NCI-H1105 (cell line): ENCODE measurements at places on chromosomes 16 and 17.

GRCh38 chr17:33197342-33197741 lies 95.8 kb downstream of the ASIC2 start:
- DNase-seq = no peak

GRCh38 chr17:64128787-64129514 lies 993 bp downstream of the ERN1 start:
- DNase-seq = no peak

DNA sequence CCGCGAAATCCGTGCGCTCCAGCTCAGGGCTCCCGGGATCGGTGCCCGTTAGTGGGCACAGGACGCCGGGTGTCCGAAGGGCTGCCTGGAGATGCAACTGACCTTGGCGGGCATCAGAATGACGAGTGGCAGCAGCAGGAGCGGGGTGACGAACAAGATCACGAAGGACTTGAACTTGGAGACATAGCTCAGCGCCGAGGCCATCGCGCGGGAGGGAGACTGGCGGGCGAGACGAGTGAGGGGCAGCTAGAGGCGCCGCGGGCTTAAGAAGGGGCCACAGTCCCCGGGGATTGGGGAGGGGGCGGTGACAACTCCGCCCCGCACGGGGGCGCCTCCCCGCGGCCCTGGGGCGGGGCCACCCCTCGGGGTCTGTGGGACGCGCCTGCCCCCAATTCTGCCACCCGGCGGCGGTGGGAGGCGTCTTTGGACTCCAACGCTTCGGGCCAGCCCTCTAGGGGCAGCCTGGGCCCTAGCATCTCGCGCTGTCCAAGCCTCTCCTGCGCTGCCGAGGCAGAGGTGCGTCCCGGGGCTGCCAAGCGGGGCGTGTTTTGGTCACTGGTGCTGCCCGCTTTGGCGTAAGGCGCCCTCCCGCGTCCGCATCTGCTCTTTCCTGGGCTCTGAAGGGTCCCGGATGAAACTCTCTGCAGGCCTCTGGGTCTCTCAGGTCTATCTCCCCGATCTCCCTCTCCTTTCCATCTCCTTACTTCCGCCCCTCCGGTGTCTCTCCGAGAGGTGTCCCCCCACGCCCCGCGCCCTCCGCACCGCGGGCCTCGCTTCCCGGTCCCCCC lies at the start of gene SLC13A5:
TSS of gene SLC13A5 (minus strand) at position 240 of the 788 bp plus-strand sequence. CDS start at position 204, 36 bp downstream.
- DNase-seq = peak; percentile 21

DNA sequence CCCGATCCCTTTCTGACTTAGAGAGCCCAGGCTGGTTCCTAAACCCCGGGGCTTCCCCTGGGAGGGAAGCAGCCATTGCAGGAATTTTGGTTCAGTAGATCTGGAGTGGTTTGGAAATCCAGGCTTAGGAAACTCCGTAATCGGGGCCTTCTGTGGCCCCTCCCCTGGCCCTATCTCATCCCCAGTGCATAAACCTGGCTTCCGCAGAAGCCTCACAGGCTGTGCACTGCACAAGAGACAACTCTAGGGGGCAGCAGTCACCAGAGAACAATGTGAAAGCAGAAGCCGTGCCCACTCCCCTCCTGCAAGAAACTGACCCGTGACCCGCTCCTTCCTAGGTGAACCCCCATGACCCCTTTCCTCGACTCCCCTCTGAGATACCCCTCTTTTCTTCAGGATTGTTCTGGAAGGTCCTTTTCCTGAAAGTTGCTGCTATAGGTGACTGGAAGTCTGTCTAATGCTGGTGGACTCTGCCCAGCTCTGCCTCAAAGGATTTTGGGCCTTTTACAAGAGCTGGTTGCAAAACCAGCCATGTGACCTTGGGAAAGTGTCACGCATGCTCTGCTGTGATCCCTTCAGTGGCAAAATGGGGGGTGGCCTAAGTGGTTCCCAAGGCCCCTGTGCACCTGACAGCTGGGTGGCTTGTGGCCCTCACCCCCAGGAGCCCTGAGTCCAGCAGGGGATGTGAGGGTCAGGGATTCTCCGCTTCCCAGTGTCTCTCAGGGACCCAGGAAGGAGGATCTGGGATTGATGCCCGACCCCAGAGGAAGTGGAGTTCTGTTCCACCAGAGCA lies 14.4 kb downstream of the GUCY2D start:
- DNase-seq = peak; percentile 67

GRCh38 chr17:61338000-61338798 lies 61.4 kb upstream of the TBX2 start:
- no peak for DNase-seq

DNA sequence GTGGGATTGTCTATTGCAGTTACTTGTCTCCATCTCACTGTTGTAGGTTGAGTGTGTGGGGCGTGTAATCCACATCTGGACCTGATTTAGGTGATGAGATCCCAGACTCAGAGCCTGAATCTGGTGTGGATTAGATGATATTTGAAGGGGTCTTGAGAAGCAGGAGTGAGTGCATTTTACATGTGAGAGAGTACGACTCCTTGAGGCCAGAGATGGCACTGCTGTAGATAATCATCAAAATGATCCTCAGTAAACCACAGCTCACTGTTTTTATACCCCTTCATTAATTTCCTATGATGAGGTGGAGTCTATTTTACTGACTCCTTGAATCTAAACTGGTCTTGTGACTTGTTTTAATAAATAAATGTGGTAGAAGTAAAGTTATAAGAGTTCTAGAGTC lies 732.5 kb downstream of the KCNJ2 start:
- DNase-seq = no peak

DNA sequence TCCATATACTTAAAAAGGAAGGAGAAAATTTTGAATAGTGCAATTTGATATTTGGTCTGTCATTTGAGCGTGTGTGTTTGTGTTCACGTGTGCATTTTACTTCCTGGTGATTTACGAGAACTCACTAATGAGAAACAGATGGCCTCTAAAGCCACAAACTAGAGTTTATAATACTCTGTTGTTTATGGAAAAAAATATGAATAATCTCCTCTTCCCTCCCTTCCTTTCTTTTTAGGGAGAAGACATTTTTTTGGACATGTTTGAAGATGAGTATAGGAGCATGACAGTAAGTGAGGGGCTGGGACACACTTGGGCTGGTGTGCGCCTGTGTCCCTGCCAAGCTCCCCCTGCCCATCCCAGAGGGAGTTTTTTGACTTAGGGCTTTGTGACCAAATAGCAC lies 102.7 kb downstream of the CLEC16A start:
- no peak for DNase-seq

DNA sequence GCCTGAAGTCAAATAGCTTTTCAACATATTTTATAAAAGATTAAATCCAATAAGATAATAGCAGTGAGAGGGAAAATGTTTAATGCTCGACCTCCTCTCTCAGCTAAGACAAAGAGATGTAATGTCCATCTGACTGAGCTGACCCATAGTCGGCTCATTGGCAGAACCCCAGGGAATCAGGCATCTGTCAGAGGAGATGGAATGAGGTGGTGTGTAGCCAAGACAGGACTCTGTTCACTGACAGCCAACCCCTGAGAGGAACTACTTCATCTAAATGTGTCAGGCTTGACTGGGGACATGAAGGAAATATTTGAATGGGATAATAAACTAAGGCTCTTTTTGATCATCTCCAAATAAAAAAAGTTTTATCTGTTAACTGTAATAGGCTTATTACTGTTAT lies 188.0 kb downstream of the CDH11 start:
- no peak for DNase-seq

GRCh38 chr16:30096105-30096861 lies at the start of gene YPEL3:
Gene YPEL3, minus strand, starts transcription at chr16:30096213. Its CDS starts 731 bp downstream, at chr16:30095482.
- peak; percentile 65 for DNase-seq

DNA sequence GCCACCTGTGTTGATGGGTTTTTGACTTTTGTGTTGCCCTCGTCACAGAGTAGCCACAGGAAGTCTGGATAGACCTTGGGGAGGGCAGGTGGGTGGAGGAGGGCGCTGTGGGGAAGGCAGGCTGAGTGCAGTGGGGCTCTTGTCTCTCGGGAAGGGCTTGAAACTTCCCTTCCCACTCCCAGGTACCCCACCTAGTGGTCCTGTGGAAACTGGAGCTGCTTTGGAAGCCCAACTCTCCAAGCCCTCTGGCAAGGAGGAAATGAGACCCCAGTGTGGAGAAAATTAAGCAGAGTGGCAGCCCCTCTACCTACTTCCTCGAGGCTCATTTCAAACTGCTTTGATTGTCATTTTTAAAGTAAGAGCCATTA lies 9.2 kb downstream of the CA5A start:
- no peak for DNase-seq

DNA sequence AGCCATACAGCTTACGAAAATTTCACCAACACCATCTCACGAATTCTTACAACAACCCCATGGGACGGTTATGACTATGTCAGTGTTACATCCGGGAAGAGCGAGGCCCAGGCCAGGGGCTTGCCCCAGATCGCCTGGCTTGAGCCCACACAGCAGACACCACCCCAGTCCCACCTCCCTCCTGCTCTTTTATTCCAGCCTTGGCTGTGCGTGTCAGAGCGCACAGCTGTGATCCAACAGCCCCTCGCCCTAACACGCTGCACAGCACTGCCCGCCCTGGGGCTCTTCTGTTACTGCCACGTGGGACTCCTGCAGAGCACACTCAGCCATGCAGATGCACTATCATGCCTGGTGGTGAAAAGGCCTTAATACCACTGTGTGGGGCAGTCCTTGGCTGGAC lies 127.9 kb downstream of the ENGASE start:
- no peak for DNase-seq

- no peak for DNase-seq
These were observed 32.8 kb downstream of the TANC2 start for GRCh38 chr17:62998665-62999393.

GRCh38 chr17:20236578-20237227 lies 227.5 kb downstream of the SPECC1 start:
- no peak for DNase-seq

DNA sequence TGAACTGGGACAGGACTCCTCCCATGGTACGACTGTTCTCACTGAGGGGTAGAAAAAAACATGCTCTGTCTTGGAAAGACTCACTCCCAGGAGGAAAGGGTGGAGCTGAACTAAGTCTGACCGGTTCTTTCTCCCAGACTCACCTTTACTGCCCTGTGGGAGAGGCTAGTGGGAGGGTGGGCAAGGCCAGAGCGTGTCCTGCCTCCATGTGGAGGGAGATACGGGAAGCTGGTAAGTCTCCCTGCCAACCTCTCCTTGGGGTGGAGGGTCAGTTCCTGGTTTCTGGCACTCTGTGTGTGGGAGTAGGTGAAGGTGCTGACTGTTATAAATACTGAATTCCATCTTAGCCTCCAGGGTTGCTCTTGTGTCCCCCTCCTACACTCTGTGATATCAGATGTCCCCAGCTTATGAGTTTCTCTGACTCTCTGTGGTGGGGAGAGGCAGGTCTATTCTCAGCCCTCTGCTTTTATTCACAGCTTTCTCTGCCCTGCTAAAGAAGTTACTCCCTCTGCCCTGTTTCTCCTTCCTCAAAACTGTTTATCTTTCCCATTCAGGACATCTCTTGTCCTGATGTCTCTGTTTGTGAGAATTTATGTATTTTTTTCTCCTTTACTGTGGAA lies 26.9 kb upstream of the FAM20A start:
- DNase-seq = no peak

DNA sequence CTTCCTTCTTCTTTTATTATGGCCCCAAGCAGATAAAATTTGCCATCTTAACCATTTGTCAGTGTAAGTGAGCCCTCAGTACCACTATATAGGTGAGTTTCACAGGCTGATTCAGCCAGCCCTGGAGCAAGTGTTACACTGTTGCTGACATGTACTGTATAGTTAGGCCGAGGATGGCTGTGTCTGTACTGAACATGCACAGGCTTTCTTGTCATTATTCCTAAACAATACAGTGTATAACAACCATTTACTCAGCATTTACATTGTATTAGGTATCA lies 53.7 kb downstream of the AMFR start:
- no peak for DNase-seq

DNA sequence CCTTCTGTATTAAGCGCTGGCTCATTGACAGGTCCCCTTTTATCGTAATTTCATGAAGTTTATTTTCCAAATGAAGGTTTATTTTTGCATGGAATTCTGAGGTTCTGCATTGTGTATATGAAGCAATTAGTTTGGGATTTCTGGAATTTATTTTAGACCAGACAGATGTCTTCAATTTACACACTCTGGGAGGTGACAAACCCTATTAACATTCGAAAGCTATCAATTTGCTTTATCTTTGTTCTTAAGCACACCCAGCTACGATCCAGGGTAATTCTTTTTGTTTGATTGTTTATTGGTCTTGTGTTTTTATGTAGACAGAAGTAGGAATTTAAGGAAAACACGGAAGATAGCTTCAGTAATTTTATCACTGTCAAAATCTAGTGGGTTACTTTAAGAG lies 264.6 kb downstream of the HS3ST3A1 start:
- DNase-seq = no peak

GRCh38 chr16:84462296-84463210 lies 41.9 kb downstream of the MEAK7 start:
- no peak for DNase-seq

DNA sequence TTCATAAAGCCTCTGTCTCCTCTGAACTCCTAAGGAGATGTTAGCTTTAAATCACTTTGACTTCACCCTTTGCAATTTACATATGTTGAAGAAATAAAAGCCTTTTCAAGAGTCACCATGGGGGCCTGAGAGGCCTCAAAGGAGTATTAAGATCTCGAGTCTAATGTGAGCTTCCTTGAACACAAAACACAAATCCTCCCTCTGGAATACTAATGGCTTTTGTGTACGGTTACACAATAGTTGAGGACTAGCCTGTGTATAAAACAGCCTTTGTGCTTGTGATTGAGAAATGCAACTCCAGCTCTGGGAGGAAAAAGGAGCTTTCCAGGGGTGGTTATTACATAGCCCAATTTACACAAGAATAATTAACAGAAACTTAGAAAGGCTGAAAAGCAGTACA lies 1140.2 kb downstream of the CDH11 start:
- no peak for DNase-seq

DNA sequence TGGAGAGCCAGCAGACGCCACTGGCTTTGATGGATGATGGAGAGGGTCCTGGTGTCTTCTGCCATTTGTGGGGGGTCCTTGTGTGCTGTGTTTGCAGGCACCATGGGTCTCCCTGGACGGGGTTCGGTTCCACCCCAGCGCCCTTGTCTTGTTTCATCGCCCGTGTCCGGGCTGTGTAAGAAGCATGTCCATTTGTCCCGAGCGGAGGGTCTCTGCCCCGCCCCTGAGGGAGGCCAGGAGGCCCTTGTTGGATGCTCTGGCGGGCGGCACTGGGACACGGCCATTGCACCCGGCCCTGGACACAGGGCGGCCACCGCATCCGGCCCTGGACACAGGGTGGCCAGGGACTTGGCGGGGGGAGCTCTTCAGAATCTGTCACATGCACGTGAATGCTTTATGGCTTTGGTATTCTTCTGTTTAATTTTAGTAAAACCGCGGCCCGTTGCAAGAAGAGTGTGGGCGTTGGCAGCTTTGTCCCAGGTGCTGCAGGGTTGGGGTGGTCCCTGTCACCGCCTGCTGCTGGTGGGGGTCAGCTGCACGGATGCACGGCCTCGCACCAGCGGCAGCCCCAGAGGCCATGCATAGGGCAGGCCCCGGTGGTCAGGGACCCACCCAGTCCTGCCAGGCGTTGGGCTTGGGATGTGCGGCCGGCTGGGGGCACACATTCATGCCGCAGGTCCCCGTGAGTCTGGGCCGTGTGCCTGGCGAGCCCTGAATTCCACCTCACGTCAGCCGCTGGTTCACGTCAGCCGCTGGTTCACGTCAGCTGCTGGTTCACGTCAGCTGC lies 21.0 kb upstream of the ZNF750 start:
- DNase-seq = no peak
